ENCODE measurements at places on chromosomes 13 and 19. TPM values are rescaled to one million over a fixed set of nuclear protein-coding genes. Genes with fewer than 3 reads are reported as not detected.

ONECUT3 gene
- not detected for total RNA-seq

URI1 gene
- 130 TPM for total RNA-seq

ZNF135 gene
- total RNA-seq, result 0.86 TPM

FXYD3 gene
- not detected for total RNA-seq

COX6B2 gene
- not detected for total RNA-seq

APOC1 gene
- 24.5 TPM for total RNA-seq

CHERP gene
- 2.8 TPM for total RNA-seq

DMWD gene
- total RNA-seq, result 22.1 TPM

RB1 gene
- total RNA-seq, result 28.1 TPM

KRTDAP gene
- total RNA-seq, result not detected

PTGER1 gene
- total RNA-seq, result not detected

PRR36 gene
- total RNA-seq, result not detected

ZNF227 gene
- total RNA-seq, result 18.7 TPM

IFI30 gene
- total RNA-seq, result 20.2 TPM

ZNF66 gene
- 3.6 TPM for total RNA-seq

MBD3L2 gene
- total RNA-seq, result not detected

OVOL3 gene
- total RNA-seq, result not detected

DNA sequence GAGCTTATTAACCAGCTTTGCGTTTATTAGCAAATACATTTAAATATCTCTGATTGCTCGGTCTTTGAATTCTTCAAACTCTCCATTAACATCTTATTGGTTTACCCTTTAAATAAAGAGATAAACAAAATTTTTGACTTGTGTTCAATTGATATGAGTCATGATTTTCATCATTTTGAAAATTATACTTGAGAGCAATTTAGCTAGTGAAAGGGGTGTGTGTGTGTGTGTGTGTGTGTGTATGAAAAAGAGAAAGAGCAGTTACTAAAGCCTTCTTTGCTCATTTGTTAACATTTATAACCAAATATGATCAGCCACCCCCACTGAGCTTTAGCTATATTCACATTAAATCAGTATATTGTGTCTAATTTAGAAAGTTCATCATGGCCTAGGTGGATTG lies 48.3 kb upstream of the FAM216B start:
- DNase-seq, result no peak

- DNase-seq, result peak; percentile 2
Measured at GRCh38 chr13:105084931-105085330, 1450.5 kb downstream of the EFNB2 start.

- DNase-seq, result no peak
Measured at GRCh38 chr13:99376924-99377323, 69.7 kb upstream of the GPR183 start.

- no peak for DNase-seq
Measured at GRCh38 chr13:72146816-72147215, 279.8 kb upstream of the DACH1 start.

GRCh38 chr13:112690283-112690929 lies 568 bp downstream of the ATP11A start:
- no peak for DNase-seq

GRCh38 chr13:25148402-25148771 lies 23.7 kb downstream of the AMER2 start:
- DNase-seq, result no peak

- no peak for DNase-seq
Measured at GRCh38 chr13:46101484-46102254, 3.2 kb downstream of the CPB2 start.

GRCh38 chr13:51684076-51684475 lies 99.8 kb downstream of the WDFY2 start:
- no peak for DNase-seq

GRCh38 chr13:49925881-49926418 lies 10.2 kb downstream of the SPRYD7 start:
- DNase-seq, result no peak

DNA sequence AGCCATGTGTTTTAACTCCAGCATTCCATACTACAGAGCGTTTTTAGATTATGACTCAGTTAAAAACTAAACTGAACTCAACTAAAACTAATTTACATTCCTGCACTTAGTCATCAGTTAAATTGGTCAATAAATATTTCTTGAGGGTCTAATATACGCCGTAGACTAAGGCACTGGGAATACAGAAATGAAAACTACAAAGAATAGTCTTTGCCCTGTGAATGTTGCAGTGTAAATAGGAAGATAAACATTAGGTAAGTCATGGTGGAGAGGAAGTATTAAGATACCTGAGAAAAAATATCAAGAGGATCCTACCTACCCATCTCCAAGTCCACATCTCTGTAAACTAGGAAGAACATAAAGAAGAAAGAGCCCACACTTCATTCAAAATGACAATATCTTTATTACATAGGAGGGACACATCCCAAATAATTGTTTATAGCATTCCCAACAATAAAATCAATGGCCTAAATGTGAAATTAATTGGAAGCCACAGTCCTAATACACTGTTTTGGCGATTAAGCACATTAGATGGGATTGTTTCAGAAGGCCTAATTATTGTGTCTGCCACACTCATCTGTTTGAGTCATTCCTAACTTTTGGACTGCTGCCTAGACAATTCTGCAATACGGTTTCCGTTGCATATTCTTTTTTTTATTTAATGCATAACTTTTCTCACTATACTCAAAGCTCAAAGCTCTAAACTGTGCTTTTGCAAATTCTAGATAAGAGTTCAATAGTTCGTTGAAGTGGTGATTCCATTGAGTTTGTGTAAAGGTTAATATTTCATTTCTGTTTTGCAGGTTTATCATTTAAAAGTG lies 52.9 kb downstream of the MBNL2 start:
- peak; percentile 69 for DNase-seq

GRCh38 chr13:50826035-50826434 lies 17.5 kb downstream of the DLEU7 start:
- DNase-seq, result no peak

DNA sequence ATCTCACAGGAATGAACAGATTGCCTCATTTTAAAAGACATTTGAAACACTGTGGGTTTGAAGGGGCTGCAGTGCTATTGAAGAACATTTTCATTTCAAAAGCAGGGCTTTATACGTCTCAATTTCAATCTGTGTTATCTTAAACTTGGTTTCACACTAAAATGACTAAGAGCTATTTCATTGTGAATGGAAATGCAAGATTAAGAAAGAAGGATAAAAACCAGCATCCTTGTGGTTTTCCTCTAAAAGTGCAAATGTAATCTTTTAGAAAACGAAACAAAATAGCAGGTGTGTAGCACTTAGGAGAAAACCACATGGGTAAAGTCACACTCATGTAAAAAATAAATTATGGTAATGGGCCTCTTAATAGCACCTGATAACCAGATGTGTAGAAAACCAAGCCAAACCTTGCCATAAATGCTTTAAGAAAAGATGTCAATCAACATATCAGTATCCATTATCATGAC lies 397.7 kb downstream of the GPC6 start:
- DNase-seq, result no peak

- DNase-seq, result no peak
Measured at GRCh38 chr13:88074794-88075510, 403.8 kb downstream of the SLITRK5 start.

DNA sequence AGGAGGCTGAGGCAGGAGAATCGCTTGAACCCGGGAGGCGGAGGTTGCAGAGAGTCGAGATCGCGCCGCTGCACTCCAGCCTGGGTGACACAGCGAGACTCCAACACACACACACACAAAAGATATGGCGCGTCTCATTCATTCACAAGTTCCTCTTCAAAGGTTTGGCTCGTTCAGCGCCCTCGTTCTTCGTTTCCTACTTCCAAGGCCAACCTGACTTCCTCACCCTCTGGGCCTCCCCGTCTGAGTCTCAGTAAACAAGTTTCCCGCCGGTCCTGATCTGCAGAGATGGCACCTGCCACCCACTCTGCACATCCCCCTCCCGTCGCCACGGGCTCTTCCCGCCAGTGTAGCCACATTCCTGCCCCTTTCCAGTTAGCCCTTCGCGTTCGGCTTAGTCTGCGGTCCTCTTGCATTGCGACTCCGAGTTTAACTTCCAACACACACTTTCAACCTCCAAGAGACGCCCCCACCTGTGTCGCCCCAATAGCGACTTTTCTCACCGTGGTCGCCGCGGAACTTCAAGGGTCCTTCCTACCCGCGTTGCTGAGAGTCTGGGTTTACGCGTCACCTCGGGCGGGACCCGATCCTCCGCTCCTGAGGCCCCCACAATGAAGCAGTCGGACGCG lies 1.3 kb upstream of the BSG start:
- peak; percentile 74 for DNase-seq

GRCh38 chr19:615619-616018 lies 17.7 kb downstream of the POLRMT start:
- no peak for DNase-seq

- DNase-seq, result no peak
Measured at GRCh38 chr13:113935001-113935844, 38.7 kb downstream of the C13orf46 start.

All from Daoy (cell line).